Natural killer cell treated with Interleukin-12 subunit alpha and Interleukin-12 subunit beta and Interleukin-15 and Interleukin-18, amount 100 ng/mL, for 72 hours (primary cell): ENCODE measurements at places on chromosomes 2 and 18. TPM values are rescaled to one million over a fixed set of nuclear protein-coding genes. Genes with fewer than 3 reads are reported as not detected.

- peaks cover 4% of the 10 kb centered on the region for H3K4me1 ChIP-seq
- H3K36me3 ChIP-seq = no peaks in the 10 kb centered on the region
- peak overlapping the region; percentile 14 for H3K27ac ChIP-seq
- no peak for DNase-seq
Observed at GRCh38 chr2:28567061-28567471, 71.2 kb downstream of the PLB1 start.

GRCh38 chr2:230868947-230869913 lies 4.5 kb downstream of the ITM2C start:
- H3K36me3 ChIP-seq = no peaks in the 10 kb centered on the region
- DNase-seq = no peak
- H3K4me1 ChIP-seq = peaks cover 10% of the 10 kb centered on the region
- H3K4me3 ChIP-seq = peak overlapping the region; percentile 8

- H3K27me3 ChIP-seq = peaks cover 23% of the 10 kb centered on the region
- no peaks in the 10 kb centered on the region for H3K4me1 ChIP-seq
- H3K36me3 ChIP-seq = peaks cover 20% of the 10 kb centered on the region
- no peak for DNase-seq
- no peak overlapping the region for H3K27ac ChIP-seq
Observed at GRCh38 chr2:238601433-238602222, 174.9 kb downstream of the ASB1 start.

The POTEJ gene
- total RNA-seq = not detected

The IL1A gene
- 0.25 TPM for total RNA-seq

GRCh38 chr2:101173707-101174295 lies 22.6 kb upstream of the TBC1D8 start:
- no peaks in the 10 kb centered on the region for H3K27me3 ChIP-seq
- no peak for DNase-seq
- peak overlapping the region; percentile 5 for H3K4me3 ChIP-seq
- peak overlapping the region; percentile 43 for H3K27ac ChIP-seq
- H3K36me3 ChIP-seq = no peaks in the 10 kb centered on the region

DNA sequence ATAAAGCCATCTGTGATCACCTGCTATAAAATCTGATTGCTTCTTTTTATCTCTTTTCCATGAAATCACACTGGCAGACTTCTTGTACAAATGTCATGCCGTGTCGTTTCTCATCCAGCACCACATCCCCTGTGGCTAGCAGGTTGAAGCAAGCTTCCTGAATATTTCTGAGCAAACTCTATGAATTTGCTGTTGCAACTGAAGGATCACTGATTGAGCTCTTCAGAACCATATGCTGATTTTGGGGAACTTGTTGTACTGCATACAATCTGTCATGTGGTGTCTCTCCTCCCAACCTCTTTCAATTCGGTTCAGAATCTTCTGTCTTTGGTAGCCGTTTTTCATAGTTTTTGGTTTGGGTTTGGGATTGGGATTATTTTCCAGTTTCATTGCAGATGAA lies 57.7 kb upstream of the RBMS1 start:
- H3K27me3 ChIP-seq = peaks cover 13% of the 10 kb centered on the region
- no peak overlapping the region for H3K4me3 ChIP-seq
- no peak overlapping the region for H3K27ac ChIP-seq
- H3K4me1 ChIP-seq = no peaks in the 10 kb centered on the region
- H3K36me3 ChIP-seq = no peaks in the 10 kb centered on the region

DNA sequence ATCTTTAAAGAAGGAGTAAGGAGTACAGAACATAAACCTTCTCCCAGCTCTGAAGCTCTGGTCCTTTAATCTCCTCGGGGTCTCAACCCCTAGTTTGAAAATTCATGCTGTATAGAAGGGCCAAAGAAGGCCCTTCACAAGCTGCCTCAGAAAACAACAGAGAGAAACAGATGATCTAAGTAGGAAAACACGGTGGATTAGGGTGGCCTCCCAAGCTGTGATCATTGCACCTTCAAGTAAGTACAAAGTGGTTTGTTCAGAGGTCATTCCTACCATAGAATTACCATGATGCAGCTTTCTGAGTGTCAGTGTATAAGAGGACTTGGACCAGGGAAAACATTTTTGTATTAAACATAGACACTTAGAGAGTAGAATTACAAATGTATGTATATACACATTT lies 10.9 kb downstream of the TMEM169 start:
- no peak overlapping the region for H3K27ac ChIP-seq
- no peak overlapping the region for H3K4me3 ChIP-seq
- DNase-seq = no peak
- H3K36me3 ChIP-seq = peaks cover 5% of the 10 kb centered on the region

DNA sequence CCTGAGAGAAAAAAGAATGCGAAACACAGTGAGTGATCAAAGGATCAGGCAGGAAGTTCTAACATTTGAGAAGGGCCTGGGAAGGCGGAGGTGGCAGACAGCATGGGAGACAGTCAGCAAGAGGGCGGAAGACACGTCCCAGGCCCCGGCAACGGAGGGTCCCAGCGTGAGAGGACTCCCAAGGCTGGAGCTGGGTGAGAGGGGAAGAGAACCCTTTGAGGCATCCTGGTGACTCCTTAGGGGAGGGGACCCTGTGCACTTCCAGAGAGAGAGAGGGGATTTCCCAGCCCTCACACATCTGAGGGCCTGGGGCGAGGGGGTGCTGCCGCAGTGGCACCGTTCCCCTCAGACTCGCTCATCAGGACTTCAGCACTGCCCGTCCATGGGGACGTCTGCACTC lies 133.4 kb downstream of the RTP5 start:
- H3K27me3 ChIP-seq = peaks cover 5% of the 10 kb centered on the region
- peaks cover 3% of the 10 kb centered on the region for H3K4me1 ChIP-seq
- H3K36me3 ChIP-seq = no peaks in the 10 kb centered on the region

The ABCB11 gene
- total RNA-seq = not detected

- H3K36me3 ChIP-seq = no peaks in the 10 kb centered on the region
- no peak overlapping the region for H3K27ac ChIP-seq
- DNase-seq = no peak
- H3K4me3 ChIP-seq = no peak overlapping the region
- H3K4me1 ChIP-seq = peaks cover 9% of the 10 kb centered on the region
Observed at GRCh38 chr18:59876310-59876626, 23.5 kb upstream of the PMAIP1 start.

The DTNB gene
- total RNA-seq = 5.3 TPM

GRCh38 chr2:63642946-63643345 lies 54.2 kb downstream of the MDH1 start:
- peaks cover 6% of the 10 kb centered on the region for H3K36me3 ChIP-seq
- no peaks in the 10 kb centered on the region for H3K4me1 ChIP-seq
- no peak for DNase-seq

GRCh38 chr2:47499621-47500309 lies 96.8 kb downstream of the MSH2 start:
- no peaks in the 10 kb centered on the region for H3K27me3 ChIP-seq
- H3K4me3 ChIP-seq = no peak overlapping the region
- peaks cover 35% of the 10 kb centered on the region for H3K4me1 ChIP-seq
- peaks cover 8% of the 10 kb centered on the region for H3K36me3 ChIP-seq

- peaks cover 41% of the 10 kb centered on the region for H3K27me3 ChIP-seq
- H3K4me1 ChIP-seq = no peaks in the 10 kb centered on the region
- H3K4me3 ChIP-seq = no peak overlapping the region
- no peak overlapping the region for H3K27ac ChIP-seq
Observed at GRCh38 chr2:170244555-170244954, 66.6 kb downstream of the MYO3B start.

DNA sequence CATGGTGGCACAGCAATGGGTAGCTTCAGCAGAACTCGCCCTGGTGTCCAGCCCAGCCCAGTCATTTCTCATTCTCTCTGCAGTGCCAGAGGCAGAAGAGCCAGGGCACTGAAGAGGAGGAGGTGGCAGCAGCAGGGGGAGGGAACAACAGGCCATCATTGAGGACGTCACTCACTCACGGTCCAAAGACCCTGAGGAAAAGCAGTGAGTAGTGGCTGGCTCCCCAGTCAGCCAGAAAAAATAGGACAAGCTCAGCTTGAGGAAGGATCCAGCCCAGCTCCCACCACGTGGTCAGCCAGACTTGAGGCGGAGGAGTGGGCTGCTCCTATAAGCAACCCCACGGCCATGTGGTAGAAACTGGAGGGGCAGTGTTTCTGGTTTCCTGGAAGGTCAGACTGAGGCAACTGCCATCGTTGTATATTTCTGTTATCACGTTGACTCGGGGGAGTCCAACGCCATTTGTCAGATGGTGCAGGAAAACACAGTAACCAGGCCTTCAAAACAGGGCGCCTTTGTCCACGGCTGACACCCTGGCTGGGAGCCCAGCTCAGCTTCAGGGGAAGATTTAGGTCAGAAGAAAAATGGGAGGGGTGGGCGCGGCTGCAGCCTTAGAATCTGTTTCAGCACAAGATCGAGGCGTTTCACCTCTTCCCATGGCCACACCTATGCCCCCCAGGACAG lies 19.0 kb upstream of the TMEM247 start:
- DNase-seq = no peak
- no peaks in the 10 kb centered on the region for H3K27me3 ChIP-seq
- H3K27ac ChIP-seq = no peak overlapping the region

The DYNAP gene
- not detected for total RNA-seq

GRCh38 chr2:74198023-74198460 lies 373 bp upstream of the MTHFD2 start:
- peak overlapping the region; percentile 100 for H3K27ac ChIP-seq
- H3K27me3 ChIP-seq = no peaks in the 10 kb centered on the region
- peaks cover 39% of the 10 kb centered on the region for H3K4me1 ChIP-seq
- H3K36me3 ChIP-seq = peaks cover 34% of the 10 kb centered on the region

The HOXD12 gene
- not detected for total RNA-seq

The XPO1 gene
- 220 TPM for total RNA-seq

DNA sequence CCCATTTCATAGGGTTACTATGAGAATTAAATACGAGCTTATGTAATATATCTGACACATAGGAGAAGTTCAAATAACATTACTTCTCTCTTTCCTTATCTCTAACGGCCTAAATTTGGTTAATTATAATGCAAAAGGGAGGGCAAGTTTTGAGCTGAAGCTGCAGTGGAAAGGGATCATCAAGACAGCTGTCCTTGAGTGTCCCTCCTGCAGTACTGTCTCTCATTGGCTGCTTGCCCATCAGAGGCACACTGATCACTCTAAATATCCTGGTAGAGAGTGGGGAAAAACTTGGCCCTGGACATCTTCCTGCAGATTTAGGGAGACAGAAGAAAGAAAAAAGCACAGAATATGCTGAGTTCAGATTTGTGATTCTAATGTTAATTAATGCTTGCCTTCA lies 186.0 kb downstream of the CAMKMT start:
- H3K36me3 ChIP-seq = no peaks in the 10 kb centered on the region
- H3K27ac ChIP-seq = no peak overlapping the region
- H3K27me3 ChIP-seq = no peaks in the 10 kb centered on the region
- H3K4me3 ChIP-seq = no peak overlapping the region
- DNase-seq = no peak
- H3K4me1 ChIP-seq = peaks cover 9% of the 10 kb centered on the region

DNA sequence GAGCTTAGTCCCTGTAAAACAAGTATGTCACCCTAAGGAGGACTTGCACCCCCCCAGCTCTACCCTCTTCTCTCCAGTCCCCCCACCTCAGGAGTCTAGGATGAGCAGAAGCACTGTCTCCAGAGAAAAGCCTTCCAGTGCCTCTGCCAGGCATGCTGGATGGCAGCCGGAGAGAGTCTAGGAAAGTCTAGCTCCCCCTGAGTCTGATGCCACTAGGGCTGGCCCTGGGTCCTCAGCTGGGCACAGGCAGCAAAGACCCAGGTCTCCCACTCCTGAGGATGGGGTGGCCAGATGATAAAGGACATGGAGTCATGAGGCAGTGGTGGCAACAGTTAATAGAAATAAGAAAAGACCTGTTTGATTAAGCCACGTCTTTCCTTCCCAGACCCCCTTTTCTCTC lies 225.6 kb downstream of the CYP26B1 start:
- no peak for DNase-seq
- no peak overlapping the region for H3K4me3 ChIP-seq
- peaks cover 5% of the 10 kb centered on the region for H3K27me3 ChIP-seq

- H3K36me3 ChIP-seq = no peaks in the 10 kb centered on the region
- H3K4me1 ChIP-seq = peaks cover 47% of the 10 kb centered on the region
- H3K4me3 ChIP-seq = no peak overlapping the region
- H3K27me3 ChIP-seq = no peaks in the 10 kb centered on the region
- H3K27ac ChIP-seq = no peak overlapping the region
Observed at GRCh38 chr2:234133004-234133403, 82.5 kb downstream of the SPP2 start.

DNA sequence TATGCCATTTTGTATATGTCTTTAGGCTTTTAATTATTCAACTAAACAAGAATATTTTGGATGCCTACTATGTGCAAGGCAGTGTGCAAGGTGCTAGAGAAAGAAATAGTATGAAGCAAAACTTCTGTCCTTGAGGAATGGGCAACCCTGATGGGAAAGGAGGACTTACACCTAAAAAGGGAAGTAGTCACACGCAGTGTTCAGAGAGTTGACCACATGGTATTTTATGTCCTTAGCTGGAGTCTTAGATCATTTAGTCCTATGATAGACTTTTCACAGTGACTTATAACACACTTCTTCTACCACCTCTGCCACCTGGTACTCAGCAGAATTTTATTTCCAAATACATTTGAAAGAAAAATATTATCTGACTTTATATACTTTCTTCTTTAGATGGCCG lies 291.6 kb downstream of the PLCL1 start:
- H3K27ac ChIP-seq = no peak overlapping the region
- no peaks in the 10 kb centered on the region for H3K27me3 ChIP-seq
- no peaks in the 10 kb centered on the region for H3K4me1 ChIP-seq
- H3K4me3 ChIP-seq = no peak overlapping the region
- H3K36me3 ChIP-seq = no peaks in the 10 kb centered on the region
- DNase-seq = no peak

DNA sequence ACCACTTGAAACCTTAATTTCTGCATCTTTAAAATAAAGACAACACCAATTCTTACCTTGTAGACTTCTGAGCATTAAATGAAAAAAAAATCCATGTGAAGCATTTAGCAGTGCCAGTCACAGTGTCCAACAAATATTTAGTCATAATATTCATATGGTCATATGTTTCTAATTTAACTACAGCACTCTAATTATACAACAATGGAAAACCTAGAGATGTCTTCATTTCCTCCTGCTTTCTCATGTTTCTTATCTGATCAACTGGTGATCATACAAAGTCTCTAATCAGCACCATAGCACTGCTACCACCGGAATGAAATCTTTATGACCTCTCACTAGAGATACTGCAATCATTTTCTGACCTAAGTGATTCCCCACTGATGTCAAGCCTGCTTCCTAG lies 10.2 kb upstream of the SCN3A start:
- H3K27me3 ChIP-seq = peaks cover 4% of the 10 kb centered on the region
- H3K36me3 ChIP-seq = no peaks in the 10 kb centered on the region
- no peak overlapping the region for H3K4me3 ChIP-seq

The REG1B gene
- total RNA-seq = not detected

The SPIRE1 gene
- 12.0 TPM for total RNA-seq

The OSR1 gene
- not detected for total RNA-seq

- H3K36me3 ChIP-seq = no peaks in the 10 kb centered on the region
- H3K4me1 ChIP-seq = peaks cover 12% of the 10 kb centered on the region
- H3K27me3 ChIP-seq = no peaks in the 10 kb centered on the region
- no peak for DNase-seq
- no peak overlapping the region for H3K27ac ChIP-seq
Observed at GRCh38 chr2:169009865-169010579, 21.1 kb downstream of the ABCB11 start.
